CD4-positive, alpha-beta T cell treated with Interleukin-17A for 1 hour (primary cell): ENCODE measurements at places on chromosomes 7 and 10.

GRCh38 chr10:15131330-15131729 lies 34.2 kb downstream of the RPP38 start:
- DNase-seq, result no peak

DNA sequence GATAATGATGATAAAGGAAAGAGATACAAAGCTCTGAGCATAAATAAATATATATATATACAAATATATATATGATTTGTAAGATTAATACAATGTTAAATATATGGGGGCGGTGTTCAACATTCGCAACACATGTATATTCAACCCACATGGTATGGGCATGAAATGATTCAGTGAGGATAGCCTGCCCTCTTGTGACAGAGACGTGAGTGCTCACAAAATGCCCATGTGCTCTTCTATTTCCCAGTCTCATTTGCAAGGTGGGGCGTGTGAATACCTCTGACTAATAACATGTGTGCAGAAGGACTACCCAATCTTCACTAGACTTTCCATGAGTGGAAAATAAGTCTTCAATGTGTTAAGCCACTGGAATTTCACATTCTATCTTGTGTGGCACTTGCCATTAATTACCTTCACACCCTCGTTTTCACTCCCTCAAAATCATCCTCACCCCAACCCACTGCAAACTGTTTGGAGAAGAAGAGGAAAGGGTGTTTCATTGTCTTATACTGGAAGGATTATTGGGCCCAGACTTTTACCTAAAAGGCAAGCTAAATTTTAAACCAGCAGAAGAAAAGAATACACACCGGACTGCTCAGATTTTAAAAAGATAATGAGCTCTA lies 26.9 kb downstream of the ASAH2 start:
- DNase-seq, result peak; percentile 40

- no peak for DNase-seq
These were observed 560 bp downstream of the RARRES2 start for GRCh38 chr7:150340875-150341262.

DNA sequence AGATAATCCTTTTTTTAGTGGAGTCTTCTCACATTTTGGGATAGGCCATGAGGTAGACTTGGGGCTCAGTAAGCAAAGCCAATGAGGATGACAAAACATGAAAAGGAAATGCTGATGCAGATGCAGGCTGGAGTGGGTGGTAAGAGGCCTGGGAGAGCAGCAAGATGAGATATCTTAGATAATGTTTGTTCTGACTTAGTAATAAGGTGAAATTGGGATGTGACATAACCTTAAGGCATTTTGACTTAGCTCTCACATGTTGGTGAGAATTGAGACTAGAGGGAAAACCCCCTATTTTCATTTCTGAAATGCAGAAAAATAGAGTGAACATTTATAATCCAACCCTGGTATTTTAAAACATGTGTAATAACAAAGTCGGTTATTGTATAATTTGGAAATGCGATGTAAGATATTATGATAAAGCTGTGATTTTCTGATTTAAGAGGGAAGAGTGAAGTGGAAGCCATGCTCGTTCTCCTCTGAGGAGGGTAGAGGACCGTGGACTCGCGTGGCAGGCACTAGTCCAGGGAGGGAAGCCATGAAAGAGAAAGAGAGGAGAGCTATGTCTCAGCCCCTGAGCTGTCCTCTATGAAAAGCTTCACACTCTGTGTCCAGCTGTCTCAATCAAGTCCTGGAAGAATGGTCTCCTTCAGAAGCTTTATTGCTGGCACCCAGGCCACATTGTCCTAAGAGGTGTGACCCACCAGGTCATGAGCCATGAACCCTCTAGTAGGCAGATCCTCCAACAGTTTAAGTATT lies 57.3 kb downstream of the ST7 start:
- no peak for DNase-seq

- DNase-seq, result no peak
These were observed 186.5 kb upstream of the SLC25A13 start for GRCh38 chr7:96508371-96508770.

DNA sequence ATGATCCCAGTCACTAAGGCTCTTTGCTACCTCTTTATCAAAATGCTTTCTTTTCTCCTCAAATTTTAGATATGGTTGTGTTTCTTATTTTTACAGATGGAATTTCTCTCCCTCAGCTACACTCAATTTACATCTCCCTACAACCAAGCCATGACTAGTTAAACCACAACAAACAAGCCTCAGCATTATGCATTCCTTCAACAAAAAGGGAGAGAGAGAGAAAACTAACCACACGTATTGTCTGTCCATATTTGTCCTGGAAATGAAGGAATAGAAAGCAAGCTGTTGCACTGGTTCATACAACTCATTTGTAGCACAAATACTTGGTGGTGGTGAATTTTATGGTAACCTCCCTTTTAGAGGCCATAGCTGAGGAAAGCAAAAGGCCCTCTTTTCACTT lies 286.4 kb downstream of the AHR start:
- DNase-seq, result no peak

- DNase-seq, result no peak
These were observed 45.3 kb upstream of the OSBPL3 start for GRCh38 chr7:25025218-25025671.

- no peak for DNase-seq
These were observed 579.0 kb upstream of the DPP6 start for GRCh38 chr7:153473185-153473584.

DNA sequence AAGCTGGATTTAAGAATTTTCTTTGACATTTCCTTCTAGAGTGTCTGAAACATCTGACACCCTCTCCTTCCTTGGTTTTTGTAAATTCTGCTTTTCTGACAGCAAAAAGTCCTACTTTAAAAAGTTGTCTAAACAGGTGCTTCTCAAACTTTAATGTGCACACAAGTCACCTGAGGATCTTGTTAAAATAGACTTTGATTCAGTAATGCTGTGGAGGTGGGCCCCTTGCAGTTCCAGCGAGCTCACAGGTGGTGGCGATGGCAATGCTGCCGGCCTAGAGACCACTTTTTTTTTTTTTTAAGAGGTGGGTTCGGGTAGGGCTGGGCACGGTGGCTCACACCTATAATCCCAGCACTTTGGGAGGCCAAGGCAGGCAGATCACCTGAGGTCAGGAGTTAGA lies 77.1 kb downstream of the ABCC2 start:
- DNase-seq, result no peak

GRCh38 chr7:875476-876076 lies 778 bp upstream of the GET4 start:
- no peak for DNase-seq

DNA sequence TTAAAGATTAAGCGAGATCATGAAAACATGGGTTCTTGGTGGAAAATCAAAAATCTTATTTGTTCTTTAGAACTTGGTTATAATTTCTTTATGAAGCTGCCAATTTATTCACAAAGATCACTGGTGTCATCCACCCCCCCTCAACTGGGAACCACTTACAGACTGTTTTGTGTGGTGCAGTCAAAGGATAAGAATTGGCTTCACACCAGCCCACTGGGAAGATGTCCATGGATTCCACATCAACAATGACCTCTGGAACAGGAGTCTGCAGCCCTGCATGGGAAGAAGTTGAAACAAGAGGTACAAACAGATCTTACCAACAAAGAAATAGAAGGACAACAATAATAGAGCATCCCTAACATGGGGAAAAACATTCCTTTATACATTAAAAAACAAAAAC lies 205.2 kb downstream of the SFMBT2 start:
- no peak for DNase-seq

DNA sequence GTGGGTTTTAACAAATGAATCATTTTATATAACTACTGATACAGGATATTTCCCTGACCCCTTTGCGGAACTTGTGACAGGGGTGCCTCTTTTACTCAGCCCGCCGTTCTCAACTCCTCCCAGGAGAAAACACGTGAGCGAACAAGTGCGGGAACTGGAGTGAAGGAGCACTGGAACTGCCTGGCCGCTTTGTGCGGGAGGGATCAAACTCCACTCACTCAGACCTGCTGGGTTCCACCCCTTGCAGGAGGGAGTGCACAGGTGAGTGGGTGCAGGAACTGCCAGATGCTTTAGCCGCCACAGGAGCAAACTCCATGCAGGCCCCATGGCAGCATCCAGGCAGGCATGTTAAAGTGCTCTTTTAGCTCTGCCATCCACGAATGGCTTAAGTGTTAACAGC lies 513.4 kb upstream of the GRM3 start:
- no peak for DNase-seq

DNA sequence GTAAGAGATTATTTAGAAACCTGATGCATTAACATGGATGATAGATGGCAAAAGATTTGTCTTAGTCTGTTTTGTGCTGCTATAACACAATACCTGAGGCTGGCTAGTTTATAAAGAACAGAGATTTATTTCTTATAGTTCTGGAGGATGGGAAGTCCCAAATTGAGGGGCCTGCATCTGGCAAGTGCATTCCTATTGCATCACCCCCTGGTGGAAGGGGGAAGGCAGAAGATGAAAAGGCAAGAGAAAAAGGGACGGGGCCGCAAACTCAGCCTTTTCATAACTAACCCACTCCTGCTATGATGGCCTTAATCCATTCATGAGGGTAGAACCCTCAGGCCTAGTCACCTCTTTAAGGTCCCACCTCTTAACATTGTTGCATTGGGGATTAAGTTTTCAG lies 153.4 kb upstream of the LRGUK start:
- no peak for DNase-seq

DNA sequence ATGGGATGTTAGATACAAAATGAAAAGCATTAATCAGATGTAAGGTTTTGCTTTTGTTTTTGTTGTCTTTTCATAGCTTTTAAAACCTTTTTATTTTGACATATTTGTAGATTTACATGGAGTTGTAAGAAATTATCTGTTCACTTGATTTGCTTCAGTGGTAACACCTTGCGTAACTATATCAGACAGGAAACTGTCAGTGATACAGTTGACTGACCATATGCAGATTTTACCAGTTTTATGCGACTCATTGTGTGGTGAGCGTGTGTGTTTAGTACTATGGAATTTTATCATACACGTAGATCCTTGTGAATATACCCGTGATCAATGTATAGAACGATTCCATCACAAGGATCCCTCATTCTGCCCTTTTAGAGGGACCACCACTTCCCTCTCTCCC lies 701.4 kb downstream of the SUGCT start:
- no peak for DNase-seq

- DNase-seq, result no peak
These were observed 51.1 kb downstream of the ARMC3 start for GRCh38 chr10:22978918-22979317.

GRCh38 chr10:3347413-3348182 lies 175.0 kb upstream of the PITRM1 start:
- no peak for DNase-seq
